Activated T-helper 1 cell treated with anti-CD3 and anti-CD28 coated beads, Interleukin-2, amount 50 U/mL, for 16 hours (primary cell): ENCODE measurements at places on chromosomes 12 and 14.

GRCh38 chr12:87336814-87337336, 692.3 kb downstream of the C12orf50 start:
- no peak for DNase-seq

DNA sequence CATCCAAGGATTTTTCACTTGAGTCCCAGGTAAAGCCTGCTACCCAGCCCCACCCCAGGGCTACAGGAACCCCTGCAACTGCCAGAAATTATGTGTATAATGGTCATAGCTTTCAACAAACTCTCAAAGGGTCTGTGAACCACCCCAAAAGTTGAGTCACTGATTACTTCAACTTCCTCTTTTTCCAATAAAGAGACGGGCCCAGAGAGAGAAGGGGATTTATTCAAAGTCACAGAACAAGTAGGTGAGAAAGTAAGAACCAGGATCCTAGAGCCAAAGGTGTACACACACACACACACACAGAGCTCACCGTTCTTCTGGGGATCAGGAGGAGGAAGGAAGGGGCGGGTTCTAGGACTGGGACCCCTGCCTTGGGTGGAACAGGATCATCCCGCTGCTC, 4.8 kb upstream of the ITPK1 start:
- no peak for DNase-seq

DNA sequence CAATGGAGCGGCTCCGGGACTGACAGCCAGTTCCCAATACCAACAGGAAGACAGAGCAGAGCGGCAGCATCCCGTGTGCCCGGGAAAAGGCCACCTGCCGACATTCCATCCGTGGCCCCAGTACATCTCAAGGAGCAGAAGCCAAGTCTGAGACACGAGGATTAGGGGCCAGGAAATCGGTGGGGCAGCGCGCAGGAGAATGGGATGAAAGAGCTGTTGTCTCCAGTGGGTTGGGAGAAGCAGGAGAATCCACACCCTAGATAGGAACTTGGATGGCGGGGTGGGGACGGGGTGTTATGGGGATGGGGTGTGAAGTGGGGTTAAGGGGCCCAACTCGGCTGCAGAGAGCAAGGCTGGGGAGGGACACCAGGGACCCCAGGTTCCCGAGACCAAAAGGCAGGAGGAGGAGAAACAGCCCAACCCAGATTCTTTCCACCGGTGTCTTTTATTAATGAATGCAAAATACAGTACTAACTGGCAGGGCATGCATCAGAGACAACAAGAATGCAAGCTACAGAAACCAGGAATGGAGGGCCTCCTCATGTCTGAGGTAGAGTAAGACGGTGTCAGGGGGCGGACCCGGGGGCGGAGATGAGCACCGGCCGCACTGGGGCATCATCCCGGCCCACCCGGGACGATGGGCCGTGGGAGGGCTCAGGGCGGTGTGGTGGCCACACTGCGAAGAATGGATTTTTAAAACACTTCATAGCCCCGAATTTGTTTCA, 50.3 kb downstream of the BEGAIN start:
- DNase-seq: no peak

DNA sequence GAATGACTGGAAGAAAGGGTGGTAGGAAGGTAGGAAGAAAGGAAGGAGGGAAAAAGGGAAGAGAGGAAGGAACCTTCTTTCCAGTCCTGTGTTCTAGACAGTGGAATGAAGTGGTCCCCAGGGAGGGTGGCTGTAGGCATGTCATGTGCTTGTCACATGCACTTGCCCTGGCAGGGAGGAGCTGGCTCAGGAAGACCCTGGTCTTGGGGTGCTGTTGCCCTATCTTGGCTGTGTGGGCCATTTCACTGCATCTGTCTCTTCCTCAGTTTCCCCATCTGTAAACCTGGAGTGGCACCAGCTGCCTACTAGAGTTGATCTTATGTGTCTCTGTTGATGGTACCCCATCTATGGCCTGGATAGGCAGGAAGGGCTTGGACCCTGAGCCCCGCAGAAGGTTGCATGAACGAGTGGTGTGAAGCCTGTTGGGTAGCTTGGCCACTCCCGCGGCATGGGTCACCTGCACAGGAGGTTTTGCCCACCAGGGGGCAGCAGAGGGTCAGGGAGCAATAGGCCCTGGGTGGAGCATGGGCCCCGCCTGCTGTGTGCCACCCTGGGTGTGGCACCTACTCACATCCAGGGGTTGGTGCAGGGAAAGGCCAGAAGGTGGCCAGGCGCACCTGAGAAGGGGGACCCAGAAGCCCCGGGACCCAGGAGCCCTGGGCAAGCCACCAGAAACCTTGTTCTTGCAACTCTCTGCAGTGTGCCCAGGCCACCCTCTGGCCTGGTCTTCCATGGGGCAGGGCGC, 25.1 kb downstream of the MEG3 start:
- DNase-seq: peak; percentile 68

DNA sequence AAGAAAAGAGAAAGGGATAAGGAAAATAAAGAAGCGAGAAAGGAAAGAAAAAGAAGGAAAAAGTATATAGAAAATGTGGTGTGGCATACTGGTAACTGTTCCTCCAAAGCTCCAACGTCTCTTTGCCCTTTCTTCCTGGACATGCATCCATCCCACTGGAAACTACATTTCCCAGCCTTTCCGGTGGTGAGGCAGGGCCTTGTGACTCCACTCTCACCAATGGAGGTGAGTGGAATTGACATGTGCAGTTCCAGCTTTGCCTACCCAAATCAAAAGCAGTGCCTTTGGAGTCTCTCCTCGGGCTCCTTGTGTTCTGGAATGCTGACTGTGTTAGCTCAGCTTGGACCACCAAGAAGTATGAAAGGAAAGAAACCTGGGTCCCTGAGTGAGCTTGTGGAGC, 161.2 kb downstream of the KCNA5 start:
- DNase-seq: no peak

GRCh38 chr14:68278576-68279436, 459.2 kb downstream of the RAD51B start:
- no peak for DNase-seq

- no peak for DNase-seq
Measured at GRCh38 chr12:105487963-105488362, 157.5 kb downstream of the C12orf75 start.

- no peak for DNase-seq
Measured at GRCh38 chr14:49494836-49495235, 91.3 kb downstream of the RPS29 start.

DNA sequence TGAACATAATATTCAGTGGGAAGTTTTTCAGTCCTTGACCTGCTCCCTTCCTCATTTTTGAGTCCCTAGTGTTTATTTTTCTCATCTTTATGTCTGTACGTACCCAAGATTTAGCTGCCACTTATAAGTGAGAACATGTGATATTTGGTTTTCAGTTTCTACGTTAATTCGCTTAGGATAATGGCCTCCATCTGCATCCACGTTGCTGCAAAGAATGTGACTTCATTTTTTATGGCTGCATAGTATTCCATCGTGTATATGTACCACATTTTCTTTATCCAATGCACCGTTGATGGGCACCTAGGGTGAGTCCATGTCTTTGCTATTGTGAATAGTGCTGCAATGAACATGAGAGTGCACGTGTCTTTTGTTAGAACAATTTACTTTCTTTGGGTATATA, 30.3 kb downstream of the MIA2 start:
- no peak for DNase-seq

DNA sequence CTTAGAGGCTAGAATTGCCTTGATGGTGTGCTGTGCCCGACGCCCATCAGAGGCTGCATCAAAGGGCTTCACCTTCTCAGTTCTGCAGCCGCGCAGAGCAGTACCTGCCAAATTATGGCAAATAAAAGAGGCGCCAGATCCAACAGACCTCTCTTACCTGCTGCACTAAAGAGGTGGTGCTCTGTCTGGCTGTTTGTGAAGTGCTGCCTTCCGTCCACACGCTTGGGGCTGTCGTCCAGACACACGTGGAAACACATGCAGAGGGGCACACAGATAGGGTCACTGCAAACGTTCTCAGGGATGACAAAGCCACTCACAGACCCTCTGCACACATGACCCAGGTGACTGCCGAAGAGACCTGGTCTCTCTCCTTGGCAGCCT, 617.5 kb downstream of the VRK1 start:
- DNase-seq: no peak

DNA sequence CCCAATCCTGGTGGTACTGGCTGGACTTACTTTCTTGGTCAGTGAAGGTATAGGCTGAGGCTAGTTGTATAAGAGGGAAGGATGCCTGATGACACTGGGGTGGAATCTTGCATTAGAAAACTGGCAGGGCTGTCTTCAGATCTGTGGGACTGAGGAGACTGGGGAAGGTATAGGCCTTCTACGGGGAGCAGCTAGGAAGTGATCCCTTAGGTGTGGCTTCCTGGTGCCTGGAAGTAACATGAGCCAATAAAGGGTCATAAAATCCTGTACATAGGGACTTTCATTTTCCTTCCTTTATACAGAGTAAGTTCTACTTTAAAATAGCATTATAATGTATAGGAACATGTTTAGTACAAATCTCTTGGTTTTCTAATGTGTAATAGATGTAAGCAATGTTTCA, 716.8 kb downstream of the LRFN5 start:
- no peak for DNase-seq

DNA sequence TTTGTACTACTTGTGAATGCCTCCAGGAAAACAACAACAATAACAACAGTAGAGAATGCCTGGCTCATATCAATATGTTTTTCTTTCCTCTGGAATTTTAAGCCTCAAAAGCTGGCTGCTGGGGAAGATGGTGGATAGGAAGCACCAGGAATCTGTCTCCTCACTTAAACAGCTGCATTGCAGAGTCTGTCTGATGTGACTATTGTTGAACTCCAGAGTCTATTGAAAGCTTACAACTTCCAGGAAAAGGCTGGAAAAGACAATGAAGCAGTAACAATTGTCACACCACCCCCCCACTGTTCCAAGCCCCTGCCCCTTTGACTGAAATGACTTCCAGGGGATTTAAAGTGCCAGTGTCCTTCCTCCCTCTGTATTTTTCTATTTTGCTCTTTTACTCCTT, 309.7 kb downstream of the BMP4 start:
- DNase-seq: no peak

GRCh38 chr12:22672951-22673350, 48.0 kb downstream of the ETNK1 start:
- no peak for DNase-seq

- DNase-seq: no peak
Measured at GRCh38 chr14:42407153-42407552, 800.5 kb downstream of the LRFN5 start.

DNA sequence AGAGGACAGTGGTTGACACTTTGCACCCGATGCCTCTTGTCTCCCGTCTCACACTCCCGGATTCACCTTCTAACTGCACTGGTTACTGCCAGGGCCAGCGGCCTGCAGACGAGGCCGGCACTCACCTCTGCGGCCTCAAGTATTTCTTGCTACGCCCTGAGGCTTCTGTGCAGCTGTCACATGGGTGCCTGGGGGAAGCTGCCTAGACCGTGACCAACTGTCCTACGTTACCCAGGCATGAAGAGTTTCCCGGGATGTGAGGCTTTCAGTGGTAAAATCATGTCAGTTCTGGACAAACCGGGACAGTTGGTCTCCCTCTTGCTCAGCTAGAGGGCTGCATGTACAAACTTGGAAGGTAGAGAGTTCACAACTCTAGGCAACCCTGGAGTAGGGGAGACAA, 274.5 kb downstream of the GLT1D1 start:
- DNase-seq: no peak

GRCh38 chr14:67917006-67917405, 97.4 kb downstream of the RAD51B start:
- no peak for DNase-seq

DNA sequence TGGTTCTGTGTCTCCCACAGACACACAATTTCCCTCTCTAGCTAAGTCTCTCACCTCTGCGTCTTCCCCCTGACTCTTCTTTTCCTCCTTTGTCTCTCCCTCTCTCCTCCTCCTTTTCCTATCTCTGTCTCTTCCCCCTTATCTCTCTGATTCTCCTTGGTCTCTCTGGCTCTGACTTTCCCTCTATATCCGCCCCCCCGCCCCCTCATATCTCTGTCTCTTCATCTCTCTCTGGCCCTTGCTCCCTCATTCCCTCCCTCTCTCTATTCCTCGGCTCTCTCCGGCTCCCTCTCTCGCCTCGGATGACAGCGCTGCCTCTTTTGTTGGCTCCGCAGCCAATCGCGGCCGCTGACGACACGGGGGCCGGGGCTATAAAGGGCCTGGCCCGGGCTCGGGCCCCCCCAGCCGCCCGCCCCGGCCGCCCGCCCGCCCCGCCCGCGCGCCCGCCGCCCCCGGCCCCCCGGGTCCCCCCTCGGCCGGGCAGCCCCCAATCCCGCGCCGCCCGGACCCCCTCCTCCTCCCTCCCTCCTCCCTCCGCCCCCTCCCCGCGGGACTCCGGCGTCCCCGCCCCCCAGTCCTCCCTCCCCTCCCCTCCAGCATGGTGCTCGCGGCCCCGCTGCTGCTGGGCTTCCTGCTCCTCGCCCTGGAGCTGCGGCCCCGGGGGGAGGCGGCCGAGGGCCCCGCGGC, at the start of gene GDF11:
Gene GDF11 (plus strand): TSS at position 404 of the 687 bp plus-strand sequence. CDS start 195 bp downstream, at position 599.
- peak; percentile 65 for DNase-seq

DNA sequence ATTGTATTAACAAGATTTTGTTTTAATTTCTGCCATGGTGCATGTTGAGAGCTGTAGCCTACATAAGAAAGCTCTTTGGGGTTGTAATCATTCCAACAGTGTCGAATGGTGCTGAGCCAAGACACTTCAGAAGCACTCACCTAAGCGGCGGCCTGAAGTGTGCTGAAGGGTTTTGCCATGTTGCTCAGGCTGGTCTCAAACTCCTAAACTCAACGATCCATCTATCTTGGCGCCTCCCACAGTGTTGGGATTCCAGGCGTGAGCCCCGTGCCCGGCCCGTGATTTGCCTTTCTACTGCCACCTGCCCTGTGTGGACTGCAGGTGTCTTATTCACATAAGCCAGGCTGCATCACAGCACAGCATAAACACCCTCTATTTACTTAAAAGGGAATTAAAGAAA, 48.9 kb downstream of the AMN start:
- no peak for DNase-seq

GRCh38 chr12:110965574-110965973, 45.2 kb upstream of the MYL2 start:
- no peak for DNase-seq

DNA sequence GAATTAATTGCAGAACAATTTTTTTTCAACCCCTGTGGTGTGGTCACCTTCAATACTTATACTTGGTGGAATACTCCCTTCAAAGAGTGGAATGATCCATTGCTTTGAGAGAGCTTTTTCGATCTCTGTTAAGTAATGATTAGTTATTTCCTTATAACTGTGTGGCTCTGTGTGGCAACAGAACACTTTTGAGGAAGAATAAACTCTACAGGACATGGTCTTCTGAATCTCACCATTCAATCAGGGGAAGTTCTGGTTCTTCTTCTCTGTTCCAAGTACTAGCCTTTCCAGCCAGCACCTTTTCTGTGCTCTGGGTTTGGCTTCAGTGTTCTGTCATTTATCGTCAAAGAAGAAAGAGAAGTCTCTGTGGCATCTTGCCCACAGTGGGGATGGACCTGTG, 369.2 kb downstream of the ZFP36L1 start:
- DNase-seq: no peak

- DNase-seq: no peak
Measured at GRCh38 chr14:24632761-24633160, 1.2 kb downstream of the GZMB start.
